ENCODE measurements at places on chromosomes 5 and 9.
A peak's percentile ranks its signal among the peaks of the same experiment; 100 is the strongest.

DNA sequence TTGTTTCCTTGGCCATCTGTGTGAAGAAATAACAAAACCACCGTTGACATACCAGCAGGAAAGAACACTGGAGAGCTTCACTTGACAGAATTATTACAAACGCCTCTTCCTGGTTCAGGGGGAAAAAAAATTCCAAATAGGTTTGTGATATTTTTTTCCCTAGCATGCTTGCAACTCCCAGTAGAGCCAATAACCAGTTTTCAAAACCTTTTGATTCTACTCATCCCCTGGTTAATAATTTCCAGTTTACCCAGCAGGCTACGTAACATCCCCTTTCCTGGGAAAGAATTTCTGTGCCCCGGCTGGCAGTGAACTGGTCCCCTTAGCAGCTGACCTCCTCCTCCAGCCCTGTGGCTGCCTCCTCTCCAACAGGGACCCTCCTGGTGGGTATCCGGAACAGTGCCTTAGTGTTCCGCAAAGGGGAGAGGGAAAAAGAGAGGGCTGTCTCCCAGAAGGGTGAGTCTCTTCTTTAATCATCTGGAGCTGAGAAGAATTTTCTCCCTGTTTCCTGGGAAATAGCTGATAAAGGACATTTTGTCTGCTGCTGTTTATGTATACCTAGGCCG, 72.8 kb upstream of the BOD1 start:
- no peak for DNase-seq

DNA sequence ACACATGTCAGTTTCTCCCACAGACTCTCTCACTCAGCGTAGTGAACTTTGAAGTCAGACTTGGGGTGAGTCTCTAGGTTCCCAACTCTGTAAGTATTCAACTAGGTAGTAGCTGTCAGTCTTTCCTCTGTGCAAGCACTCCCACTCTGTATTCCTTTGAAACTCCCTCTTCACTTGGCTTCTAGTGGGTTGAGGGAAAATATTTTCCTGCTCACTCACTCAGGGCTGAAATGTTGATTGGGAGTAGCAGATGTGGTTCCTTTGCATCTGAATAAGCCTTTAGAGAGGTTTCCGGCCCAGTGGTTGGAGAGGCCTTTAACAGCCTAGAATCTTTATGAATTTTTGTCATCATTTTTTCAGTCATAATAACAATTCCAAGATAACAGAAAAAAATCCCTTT, 18.1 kb upstream of the ARRDC3 start:
- no peak for DNase-seq

- DNase-seq: peak; percentile 44
Measured at GRCh38 chr9:4927043-4927471, 58.0 kb upstream of the JAK2 start.

DNA sequence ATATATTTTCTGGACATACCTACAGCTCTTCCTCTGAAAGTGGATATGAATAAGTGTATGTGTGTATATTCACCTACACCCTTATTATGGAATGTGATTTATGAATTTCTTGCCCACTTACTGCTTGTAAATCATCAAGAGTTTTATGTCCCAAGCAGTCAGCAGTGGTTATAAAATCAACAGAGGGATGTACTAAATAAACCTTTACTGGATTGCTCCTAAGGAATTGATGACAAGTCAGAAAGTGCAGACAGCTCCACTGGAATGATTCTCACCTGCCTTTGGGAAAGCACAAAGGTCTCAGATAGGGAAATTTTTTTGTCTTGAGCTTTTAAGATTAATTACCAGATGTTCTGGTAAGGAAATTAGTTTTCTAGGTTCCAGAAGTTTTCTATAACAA, 9.3 kb downstream of the TMEM174 start:
- no peak for DNase-seq

- DNase-seq: no peak
Measured at GRCh38 chr9:104912606-104913005, 15.3 kb downstream of the ABCA1 start.

GRCh38 chr5:172721455-172722326, 49.3 kb downstream of the DUSP1 start:
- no peak for DNase-seq

Data from activated CD4-positive, alpha-beta T cell treated with anti-CD3 and anti-CD28 coated beads, Interleukin-2, Interleukin-4, amounts not matched to agents 100 ng/mL and 50 ng/mL, durations not matched to agents 16 hours and 8 hours (primary cell).